Fibroblast of villous mesenchyme (primary cell): ENCODE measurements at places on chromosomes 6 and 20. TPM values are rescaled to one million over a fixed set of nuclear protein-coding genes. Genes with fewer than 3 reads are reported as not detected.

PYGB gene
- 110 and 151 TPM in 2 replicates for total RNA-seq

PPP1R16B gene
- not detected in 2 replicates for total RNA-seq

SIM1 gene
- not detected in 2 replicates for total RNA-seq

BHLHE23 gene
- total RNA-seq = not detected in 2 replicates

RIPOR3 gene
- 28.1 and 29.3 TPM in 2 replicates for total RNA-seq

HLA-DOA gene
- total RNA-seq = not detected in 2 replicates

NKX2-2 gene
- not detected in 2 replicates for total RNA-seq

SLC24A3 gene
- 0.86 and 4.2 TPM in 2 replicates for total RNA-seq

POPDC3 gene
- total RNA-seq = 17.7 and 19.4 TPM in 2 replicates
